Activated naive CD8-positive, alpha-beta T cell treated with anti-CD3 and anti-CD28 coated beads, Interleukin-2, amount 50 U/mL, for 16 hours (primary cell): ENCODE measurements at places on chromosomes 4 and X.

DNA sequence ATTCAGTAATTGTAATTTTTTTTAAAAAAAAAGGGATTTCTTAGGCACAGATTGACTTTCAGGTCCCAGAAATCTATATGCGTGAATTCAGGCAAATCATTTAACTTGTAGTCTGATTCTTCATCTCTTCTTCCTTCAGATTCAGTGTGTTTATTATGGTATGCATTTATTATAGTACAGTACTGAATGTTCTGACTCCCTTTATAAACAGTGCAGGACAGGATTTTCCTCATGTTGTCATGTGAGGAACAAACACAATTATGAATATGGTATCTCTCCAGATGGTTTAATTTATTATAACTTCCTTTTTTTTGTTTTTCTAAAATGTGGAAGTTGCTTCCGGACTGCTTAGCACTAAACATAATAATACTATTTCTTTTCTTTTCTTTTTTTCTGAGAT lies 54.2 kb downstream of the RPS3A start:
- DNase-seq = no peak

DNA sequence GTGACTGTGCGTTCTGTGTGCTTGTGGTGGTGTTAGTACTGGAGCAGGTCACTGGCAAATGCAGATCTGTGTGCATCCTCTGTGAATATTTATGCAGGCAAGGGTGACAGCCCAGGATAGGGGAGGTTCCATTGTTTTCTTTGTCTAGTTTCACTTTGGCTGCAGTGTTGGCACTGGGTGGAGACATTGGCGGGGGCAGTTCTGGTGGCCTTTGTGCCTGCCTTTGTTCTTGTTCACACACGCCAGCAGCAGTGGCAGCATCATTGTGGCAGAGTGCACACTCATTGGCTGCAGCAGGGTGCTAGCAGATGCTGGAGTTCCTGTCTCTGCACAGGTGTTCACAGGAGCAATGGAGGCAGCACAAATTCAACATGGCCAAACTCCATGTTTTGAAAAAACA lies 495.3 kb downstream of the UBE2NL start:
- no peak for DNase-seq

- DNase-seq = no peak
These were observed 472.8 kb downstream of the TMA16 start for GRCh38 chr4:163967263-163967662.

DNA sequence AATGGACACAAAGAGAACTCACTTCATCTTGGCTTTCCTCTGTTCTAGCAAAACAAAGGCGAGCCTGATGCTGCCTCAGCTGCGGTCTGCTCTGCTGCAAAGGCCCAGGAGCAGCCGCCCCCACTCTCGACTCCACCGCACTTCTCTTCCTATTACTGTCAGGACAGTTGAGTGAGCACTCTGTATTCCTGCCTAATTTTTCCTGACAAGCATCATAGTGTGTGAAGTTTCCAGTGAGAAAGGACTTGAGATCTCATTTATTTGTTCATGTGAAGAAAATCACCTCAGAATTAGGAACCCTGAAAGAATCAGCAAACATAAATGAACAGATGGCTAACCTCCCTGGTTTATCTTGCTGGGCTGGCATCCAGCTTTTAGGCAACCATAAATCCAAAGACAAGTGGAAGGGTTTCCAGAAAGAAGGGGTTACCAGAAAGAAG lies 15.6 kb downstream of the SCARB2 start:
- no peak for DNase-seq

DNA sequence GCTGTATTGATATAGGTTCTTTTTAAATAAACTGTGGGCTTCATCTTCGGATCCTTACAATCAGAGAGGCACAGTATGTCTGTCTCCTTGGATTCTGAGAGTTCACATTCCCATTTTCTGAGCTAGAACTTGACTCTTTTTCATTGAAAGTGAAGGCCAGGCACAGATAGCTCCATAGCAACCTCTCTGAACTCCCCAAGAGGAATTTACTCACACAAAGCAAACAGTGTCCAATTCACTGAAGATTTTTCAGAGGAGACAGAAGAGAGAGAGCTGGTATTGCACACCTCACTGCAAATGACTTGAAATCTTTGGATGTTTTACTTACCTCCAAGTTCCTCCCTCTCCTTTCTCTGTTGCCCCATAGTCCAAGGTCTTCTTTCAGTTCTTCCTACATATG lies 130.9 kb upstream of the CASK start:
- DNase-seq = no peak

DNA sequence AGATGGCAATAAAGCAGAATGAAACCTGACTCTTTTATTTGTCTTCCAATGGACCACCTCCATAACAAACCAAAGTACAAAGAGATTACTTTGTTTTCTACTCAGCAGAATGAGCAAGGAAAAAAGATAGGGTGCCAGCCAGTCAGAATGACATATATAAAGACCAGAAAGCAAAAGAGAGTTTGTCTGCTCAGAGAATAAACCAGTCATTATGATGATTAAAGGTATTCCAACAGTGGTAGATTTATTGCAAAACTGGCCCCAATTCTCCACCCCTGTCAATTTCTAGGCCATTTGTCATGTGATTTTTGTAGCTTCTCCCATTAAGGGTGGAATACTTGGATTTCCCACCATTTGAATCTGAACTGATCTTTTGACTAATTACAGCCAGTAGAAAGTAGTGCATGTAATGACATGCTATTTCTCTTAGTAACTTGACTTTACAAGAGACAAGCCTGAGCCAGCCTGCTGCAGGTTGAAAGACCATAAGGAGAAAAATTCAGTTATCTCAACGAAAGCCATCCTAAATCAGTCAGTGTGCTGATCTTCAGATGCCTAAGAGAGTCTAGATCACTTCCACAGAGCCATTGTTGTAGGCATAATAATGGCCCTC lies 203.1 kb downstream of the EPHA5 start:
- DNase-seq = no peak

- DNase-seq = peak; percentile 7
These were observed 10.3 kb downstream of the CYP4V2 start for GRCh38 chr4:186201535-186202230.

- no peak for DNase-seq
These were observed 38.7 kb downstream of the CCSER1 start for GRCh38 chr4:90165883-90166282.

GRCh38 chr4:39085891-39086290 lies 23.9 kb downstream of the KLHL5 start:
- DNase-seq = no peak

DNA sequence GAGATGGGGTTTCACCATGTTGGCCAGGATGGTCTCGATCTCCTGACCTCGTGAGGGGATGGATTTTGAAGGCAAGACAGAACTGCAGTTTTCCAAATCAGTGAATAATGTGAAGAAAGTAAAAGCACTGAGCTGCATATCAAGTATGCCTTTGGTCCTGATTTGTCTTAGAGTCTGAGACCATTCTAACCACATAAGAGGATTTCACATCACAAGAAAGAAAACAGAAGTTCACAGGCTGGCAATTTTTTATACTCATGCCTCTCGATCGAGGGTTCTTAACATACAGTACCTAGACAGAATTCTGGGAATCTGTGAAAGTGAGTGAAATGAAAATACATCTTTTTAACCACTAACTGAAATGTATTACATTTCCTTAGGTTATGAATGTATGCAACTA lies 23.3 kb downstream of the CHIC2 start:
- no peak for DNase-seq

GRCh38 chrX:130085551-130086446 lies 24.5 kb downstream of the ELF4 start:
- DNase-seq = no peak

- DNase-seq = no peak
These were observed 13.3 kb upstream of the AGA start for GRCh38 chr4:177455561-177455970.

GRCh38 chr4:6942238-6942800 lies 32.7 kb downstream of the TBC1D14 start:
- DNase-seq = no peak

- no peak for DNase-seq
These were observed 87.5 kb downstream of the NSUN7 start for GRCh38 chr4:40837094-40837870.

- no peak for DNase-seq
These were observed 39.2 kb upstream of the UGT2B7 start for GRCh38 chr4:69056921-69057550.

DNA sequence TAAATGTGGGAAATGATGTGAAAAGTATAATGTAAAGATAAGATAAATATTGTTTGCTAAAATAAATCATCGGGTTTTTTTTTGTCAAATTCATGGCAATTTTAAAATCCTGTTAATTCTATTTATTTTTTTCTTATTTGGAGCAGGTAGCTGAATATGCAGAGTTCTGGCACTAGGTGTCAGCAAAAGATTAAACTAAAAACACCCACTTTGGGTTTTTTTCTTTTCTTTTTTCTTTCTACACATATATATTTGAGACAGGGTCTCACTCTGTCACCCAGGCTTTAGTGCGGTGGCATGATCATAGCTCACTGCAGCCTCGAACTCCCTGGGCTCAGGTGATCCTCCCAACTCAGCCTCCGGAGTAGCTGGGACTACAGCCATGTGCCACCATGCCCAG lies 6.9 kb upstream of the RAP2C start:
- DNase-seq = no peak

DNA sequence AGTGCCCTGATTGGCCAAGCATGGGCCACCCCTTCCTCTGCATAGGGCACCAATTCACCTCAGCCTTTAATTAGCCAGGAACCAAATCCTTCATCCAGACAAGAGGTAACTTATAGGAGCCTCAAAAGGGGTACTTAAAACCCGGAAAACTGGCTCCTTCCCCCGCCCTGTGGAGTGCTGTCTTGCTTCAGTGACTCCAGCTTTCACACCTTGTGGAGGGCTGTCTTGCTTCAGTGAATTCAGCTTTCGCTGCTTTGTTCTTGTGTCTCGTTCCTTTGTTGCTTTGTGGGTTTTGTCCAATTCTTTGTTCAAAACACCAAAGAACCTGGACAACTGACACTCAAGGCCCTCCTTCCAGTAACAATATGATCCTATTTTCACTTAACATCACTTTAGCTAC lies 82.2 kb upstream of the FRG1 start:
- no peak for DNase-seq

DNA sequence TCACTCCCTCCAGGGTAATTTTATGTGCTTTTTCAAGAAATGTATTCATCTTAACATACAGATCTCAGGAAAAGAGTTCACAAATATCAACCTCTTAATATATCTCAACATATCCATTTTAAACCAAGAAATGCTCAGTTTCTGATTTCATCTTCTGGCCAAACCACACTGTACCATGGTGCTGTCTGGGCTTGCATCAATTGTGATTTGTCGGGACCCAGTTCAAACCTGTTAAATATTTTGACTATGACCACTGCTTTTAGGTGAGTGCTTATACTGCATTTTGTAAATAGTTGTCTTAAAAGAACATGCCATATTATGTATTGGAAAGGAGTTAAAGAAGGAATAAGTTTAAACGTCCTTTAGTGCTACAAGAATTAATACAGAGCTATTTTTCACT lies 352.1 kb downstream of the SPOCK3 start:
- DNase-seq = no peak

DNA sequence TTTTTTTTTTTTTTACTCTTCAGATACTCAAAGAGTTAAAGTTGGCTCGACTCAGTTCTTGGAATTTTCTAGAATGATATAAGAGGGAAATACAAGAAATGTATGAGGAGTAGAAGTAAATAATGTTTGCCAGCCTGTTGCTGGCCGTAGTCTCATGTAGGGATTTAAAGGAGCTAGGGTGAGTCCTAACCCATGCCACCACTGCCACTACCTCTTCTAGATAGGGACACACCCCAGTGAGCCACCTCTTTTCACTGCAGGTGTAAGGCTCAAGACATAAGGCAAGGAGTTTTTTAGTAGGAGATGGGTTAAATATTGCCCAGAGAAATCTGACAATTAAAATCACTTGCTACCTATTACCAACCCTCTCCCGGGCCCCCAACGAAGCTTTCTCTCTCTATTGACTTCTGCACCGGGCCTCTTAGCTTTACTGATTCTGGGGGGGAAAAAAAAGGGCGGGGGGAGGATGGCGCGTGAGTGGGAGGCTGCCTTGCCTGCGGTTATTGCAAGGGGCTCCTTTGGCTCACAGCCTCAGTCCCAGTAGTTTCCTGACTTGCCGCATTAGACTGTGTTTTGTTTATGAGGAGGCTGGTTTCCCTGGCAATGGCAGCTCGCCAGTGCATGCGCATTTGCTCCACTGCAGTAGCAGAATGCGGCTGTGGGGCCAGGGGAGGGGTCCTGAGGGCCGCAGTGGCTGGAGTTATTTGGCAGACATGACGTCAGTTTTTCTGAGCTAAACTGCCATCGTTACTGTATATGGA lies 3.0 kb downstream of the LINC00632 start:
- DNase-seq = no peak

DNA sequence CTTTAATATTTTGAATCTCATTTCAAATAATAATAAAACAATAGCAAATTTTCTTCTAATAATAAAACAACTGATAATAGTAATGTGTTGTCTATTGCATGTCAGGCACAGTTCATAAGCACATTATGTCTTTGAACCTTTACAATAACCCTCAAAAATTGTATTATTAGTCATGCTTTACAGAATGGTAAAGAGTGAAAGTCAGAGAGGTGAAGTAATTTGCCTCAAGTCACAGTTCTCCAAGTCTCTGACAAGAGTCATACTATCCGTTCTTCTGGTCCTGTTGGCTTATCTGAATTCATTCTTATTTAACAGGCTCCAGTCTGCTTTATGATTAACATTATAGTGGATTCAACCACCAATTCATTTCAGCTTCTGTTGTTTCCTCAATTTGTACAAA lies 313.0 kb downstream of the AFF2 start:
- no peak for DNase-seq

DNA sequence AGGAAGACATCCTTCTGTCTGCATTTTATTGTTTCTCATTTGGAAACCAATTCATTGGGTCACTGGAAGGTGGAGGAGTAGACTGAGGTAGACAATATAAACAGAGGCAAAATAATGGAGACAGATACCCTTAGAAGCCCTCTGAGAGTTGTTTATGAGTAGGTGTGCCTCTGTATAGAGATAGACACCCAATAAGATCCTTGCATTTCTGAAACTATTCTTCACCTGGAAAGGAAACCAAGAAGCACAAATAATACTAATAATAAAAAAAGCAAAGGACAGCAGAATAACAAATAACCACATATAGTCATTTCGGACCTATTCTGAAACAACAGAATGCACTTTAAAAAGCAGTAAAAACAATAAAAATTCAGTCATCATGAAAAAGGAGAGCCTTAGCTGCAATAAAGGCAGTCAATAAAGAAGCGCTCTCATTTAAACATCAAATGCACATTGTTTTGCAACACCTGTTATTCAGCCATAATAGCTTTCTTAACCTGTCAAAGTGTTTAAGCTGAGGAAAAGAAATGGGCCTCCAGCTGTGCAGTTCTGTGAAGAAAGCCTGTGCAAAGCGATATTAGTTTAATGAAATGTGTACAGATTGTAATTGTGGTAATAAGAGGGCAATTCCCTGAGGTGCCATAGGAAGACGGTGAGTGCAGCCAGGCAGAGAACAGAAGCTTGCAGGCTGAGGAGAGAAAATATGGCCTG lies 904.2 kb downstream of the STPG2 start:
- no peak for DNase-seq

DNA sequence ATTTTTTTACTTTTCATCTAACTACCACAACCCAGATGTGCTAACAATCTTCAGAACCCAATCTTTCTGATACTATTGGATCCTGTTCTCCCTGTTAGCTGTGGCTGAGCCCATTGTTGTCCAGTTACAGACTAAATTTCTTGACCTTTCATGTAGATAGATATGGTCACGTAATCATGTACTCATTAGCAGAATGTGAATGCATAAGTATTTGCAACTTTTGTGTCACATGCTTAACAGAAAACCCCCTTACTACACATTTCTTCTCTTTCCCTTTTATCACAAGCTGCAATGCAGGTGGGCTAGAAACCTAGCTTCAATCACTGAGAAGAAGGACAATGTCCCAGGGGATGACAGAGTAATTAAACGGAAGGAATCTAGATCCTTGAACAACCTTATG lies 13.1 kb upstream of the FAM13A start:
- DNase-seq = no peak
